ENCODE measurements at places on chromosomes 3 and 15.

- no peak for DNase-seq
Observed at GRCh38 chr3:29171043-29171990, 109.6 kb upstream of the RBMS3 start.

DNA sequence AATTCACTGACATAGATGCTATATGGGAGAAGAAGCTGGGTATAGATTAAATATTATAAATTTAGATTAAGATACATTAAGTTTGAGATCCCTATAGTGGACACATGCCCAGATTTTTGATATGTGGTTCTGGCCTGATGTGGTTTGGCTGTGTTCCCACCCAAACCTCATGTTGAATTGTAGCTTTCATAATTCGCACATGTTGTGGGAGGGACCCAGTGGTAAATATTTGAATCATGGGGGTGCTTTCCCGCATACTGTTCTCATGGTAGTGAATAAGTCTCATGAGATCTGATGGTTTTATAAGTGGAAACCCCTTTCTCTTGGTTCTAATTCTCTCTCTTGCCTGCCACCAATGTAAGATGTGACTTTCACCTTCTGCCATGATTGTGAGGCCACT lies 189.4 kb upstream of the CD96 start:
- DNase-seq, result no peak

DNA sequence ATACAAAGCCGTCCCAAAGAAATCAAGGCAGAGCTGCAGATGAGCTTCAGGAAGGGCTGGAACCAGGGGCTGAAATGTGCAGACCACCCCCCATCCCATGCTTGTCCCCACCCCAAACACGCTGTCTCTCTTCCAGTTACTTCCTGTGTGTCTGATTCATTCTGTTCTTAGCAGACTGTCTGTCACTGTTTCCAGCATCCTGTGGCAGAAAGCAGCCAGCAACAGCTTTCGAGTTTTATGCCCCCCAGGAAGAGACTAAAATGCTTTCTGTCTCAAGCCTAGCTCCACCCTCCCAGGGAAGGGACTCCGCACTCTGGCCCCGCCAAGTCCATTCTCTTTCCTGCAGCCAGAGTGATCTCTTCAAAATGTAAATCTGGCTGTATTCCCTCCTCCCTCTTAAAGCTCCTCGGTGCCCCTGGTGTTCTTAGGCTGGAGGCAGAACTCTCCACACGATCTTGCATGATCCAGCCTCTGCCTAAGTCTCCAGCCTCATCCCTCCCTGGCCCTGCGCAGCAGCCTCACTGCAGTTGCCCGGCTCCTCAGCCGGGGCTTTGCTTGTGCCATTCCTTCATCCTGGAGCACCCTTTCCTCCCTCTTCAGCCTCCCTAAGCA lies 41.5 kb downstream of the HRH1 start:
- no peak for DNase-seq

- DNase-seq, result no peak
Observed at GRCh38 chr3:21835264-21835663, 84.3 kb upstream of the ZNF385D start.

DNA sequence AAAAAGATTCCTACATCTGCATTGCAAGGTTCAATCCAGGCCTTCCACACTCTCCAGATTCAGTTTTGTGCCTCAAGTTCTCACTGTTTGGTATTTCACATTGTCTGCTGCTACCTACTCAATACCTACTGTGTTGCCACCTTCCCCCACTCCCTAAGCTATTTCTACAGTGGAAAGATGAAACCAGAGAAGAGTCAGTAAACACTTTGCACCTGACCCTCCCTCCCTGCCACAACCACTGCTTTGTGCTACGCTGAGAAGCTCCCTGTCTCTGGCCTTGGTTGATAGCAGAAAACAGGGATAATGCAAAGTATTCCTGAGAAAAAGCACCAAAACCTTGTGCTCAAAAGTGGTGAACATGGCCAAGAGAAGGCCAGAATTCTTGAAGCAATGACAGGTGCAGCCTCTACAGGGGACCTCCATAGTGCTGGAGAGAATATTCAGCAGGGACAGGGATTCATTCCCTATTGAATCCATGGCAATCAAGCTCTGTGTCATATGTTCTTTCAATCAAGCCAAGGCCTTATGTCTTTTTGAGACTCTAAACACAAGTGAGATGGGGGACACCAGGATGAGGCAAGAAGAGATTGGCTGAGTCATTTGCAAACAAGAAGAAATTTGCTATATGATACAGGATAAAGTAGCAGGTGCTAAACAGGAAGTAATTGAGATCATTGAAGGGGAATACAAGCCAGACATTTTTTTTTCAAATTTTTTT lies 83.5 kb upstream of the LIPC start:
- no peak for DNase-seq

DNA sequence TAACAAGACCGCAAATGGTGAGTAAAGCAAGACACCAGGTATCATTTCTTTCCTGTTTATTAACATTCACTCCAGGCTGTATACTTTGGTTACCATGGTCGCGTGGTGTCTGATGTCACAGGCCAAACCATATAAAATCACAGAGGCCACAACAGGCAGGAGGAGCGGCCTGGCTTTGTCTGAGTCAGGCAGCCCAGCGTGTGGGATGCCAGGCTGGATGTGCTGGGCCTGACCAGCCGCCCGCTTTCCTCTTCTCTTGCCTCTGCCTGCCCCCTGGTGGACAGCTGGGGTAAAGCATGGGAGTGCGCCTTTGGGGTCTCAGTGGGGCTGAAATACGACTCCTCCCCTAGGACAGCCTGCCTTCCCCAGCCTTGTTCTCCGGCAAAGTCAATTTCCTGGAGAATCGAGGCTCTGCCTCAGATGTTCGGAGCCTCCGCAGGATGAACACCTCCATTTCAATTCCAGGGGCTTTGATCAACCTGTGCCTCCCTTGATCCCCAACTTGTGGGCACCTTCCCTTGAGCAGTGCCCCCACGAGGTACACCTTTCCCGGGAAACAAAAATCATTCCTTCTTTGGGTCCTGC lies 78.2 kb downstream of the CCNL1 start:
- peak; percentile 85 for DNase-seq

GRCh38 chr3:188154809-188155574 lies 1.0 kb downstream of the LPP start:
- no peak for DNase-seq

DNA sequence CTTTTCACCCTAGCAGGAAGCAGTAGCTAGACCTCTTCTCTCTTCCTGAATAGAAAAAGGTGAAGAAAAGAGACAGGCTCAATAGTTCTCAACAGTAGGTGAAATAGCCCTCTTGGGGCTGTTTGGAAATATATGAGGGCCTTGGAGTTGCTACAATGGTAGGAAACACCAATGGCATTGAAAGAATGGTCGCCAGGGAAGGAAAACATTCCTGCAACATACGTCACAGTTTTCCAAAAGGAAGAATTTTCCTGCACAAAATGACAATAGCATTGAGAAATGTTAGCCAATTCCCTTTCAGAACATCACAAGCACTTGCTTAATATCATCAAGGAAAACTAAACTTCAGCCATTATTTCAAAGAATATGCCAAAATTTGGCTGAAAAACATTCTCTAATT lies 484.5 kb downstream of the IGSF11 start:
- DNase-seq, result no peak

DNA sequence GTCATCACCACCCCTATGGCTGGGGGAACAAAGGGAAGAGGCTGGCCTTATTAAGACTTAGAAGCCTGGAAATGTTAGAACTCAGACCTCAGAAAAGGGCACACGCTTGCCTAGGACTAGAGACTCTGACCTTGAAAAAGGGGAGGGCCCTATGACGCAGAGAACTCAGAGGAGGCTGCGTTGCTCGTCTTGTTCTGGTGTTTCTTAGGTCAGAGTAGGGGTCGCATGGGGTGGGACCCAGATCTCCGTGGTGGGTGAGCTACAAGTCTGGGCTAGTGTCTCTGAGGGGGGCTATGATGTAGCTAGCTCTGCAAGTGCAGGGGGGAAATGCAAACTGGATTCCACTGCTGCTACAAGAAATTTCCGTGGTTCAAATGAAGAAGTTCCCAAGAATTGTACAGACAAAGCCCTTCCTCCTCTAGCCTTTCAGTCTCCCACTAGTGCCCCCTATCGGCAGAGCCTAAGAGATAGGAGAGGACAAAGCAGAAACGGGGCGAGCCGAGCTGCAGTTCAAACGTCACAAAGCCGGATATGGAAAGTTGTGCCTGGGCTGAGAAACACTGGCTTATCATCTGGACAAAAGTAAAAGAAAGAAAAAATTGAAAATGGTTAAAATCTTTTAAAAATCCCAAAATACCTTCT lies 392.9 kb upstream of the ROBO2 start:
- no peak for DNase-seq

DNA sequence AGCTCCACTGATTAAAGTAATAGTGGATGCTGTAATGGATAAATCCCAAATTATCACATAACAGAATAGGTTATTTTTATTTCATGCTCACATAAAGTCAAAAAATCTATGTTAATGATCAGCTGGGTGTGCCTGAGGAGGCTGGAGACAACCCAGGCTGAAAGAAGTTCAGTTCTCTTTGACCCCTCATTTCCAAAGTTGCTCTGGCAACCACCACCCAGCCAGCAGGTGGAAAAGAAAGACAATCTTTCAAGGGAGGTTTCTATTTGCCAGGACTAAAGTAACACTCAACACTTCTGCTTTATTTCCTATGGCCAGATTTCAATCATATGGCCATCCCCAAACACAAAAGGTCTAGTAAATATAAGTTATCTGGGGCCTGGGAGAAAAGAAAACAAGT lies 48.8 kb upstream of the ANKRD28 start:
- no peak for DNase-seq

- DNase-seq, result no peak
Observed at GRCh38 chr15:47742334-47742733, 25.0 kb downstream of the SEMA6D start.

GRCh38 chr3:197444793-197445379 lies 110.9 kb downstream of the BDH1 start:
- no peak for DNase-seq

GRCh38 chr3:164577667-164578210 lies 500.6 kb downstream of the SI start:
- DNase-seq, result no peak

GRCh38 chr3:117367861-117368260 lies 658.3 kb downstream of the TUSC7 start:
- no peak for DNase-seq

DNA sequence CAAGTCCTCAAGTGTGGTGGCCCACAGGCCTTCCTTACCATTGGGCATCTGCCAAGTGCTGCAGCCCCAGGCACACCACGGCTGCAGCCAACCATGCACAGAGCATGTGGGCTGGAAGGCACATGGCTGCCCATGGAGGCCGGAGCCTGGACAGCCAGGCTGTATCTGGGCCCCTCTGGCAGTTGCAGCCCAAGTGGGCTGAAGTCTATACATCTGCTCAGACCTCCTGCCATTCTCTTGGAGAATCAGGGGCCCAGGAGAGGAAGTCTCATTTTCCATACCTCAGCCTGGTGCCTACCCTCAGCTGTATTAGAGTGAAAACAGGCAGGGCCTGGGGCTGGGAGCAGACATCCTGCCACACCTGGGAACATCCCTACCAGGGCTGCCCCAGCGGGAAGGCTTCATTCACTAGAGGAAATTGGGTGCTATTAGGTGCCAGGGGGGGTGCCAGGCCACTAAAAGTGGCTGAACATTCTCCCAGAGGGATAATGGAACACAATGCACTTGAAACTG lies 48.0 kb upstream of the SLCO2A1 start:
- DNase-seq, result no peak

- no peak for DNase-seq
Observed at GRCh38 chr3:161038725-161039124, 66.4 kb downstream of the B3GALNT1 start.

DNA sequence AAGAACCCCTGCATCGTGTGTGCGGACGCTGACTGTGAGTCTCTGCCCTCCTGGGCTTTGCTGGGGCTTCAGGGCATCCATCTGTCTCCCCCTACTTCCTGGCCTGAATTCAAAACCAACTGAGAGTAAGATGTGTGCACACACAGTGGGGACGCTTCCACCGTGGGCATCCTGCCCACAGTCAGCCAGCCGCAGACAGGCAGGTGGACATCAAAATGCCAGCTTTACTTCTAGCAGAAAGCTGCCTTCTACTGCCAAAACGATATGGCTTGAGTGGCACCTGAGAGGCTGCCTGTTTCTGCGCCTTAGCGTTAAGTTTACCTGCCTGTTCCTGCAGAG lies 18.5 kb downstream of the ALDH1A3 start:
- DNase-seq, result no peak

- DNase-seq, result peak; percentile 50
Observed at GRCh38 chr15:68819495-68820294, 1.0 kb downstream of the ANP32A start.

- DNase-seq, result no peak
Observed at GRCh38 chr3:12750223-12750622, 8.8 kb downstream of the TMEM40 start.

Data from stimulated activated CD4-positive, alpha-beta T cell treated with anti-CD3 and anti-CD28 coated beads, Interleukin-4, amount 100 ng/mL, for 1 hour (primary cell).